ENCODE measurements at places on chromosomes 6 and 20. TPM values are rescaled to one million over a fixed set of nuclear protein-coding genes. Genes with fewer than 3 reads are reported as not detected.

YWHAB gene
- total RNA-seq: 198 TPM

PPP1R14C gene
- not detected for total RNA-seq

COL19A1 gene
- total RNA-seq: 0.85 TPM

SAPCD1 gene
- 10.7 TPM for total RNA-seq

OXT gene
- total RNA-seq: not detected

C6orf120 gene
- 30.7 TPM for total RNA-seq

MLIP gene
- total RNA-seq: not detected

- H3K36me3 ChIP-seq: no peaks in the 10 kb centered on the region
- H3K27ac ChIP-seq: peak overlapping the region; percentile 89
- no peaks in the 10 kb centered on the region for H3K27me3 ChIP-seq
- no peak for DNase-seq
- peaks cover 48% of the 10 kb centered on the region for H3K4me1 ChIP-seq
- no peak overlapping the region for H3K4me3 ChIP-seq
Observed at GRCh38 chr6:35725721-35726438, 11.0 kb upstream of the ARMC12 start.

- peaks cover 12% of the 10 kb centered on the region for H3K36me3 ChIP-seq
- no peaks in the 10 kb centered on the region for H3K4me1 ChIP-seq
- DNase-seq: no peak
- no peak overlapping the region for H3K27ac ChIP-seq
Observed at GRCh38 chr6:87237804-87238203, 82.4 kb downstream of the ZNF292 start.

- no peaks in the 10 kb centered on the region for H3K36me3 ChIP-seq
- H3K27me3 ChIP-seq: peaks cover 5% of the 10 kb centered on the region
- H3K27ac ChIP-seq: no peak overlapping the region
- H3K4me1 ChIP-seq: peaks cover 37% of the 10 kb centered on the region
- no peak for DNase-seq
Observed at GRCh38 chr6:6596529-6597328, 8.2 kb downstream of the LY86 start.

- no peaks in the 10 kb centered on the region for H3K27me3 ChIP-seq
- no peak overlapping the region for H3K27ac ChIP-seq
- peaks cover 9% of the 10 kb centered on the region for H3K4me1 ChIP-seq
- no peak overlapping the region for H3K4me3 ChIP-seq
- H3K36me3 ChIP-seq: peaks cover 5% of the 10 kb centered on the region
- DNase-seq: no peak
Observed at GRCh38 chr6:13360671-13361540, 32.6 kb upstream of the TBC1D7 start.

GRCh38 chr6:132484680-132485018 lies 28.3 kb downstream of the STX7 start:
- DNase-seq: no peak
- no peak overlapping the region for H3K4me3 ChIP-seq
- H3K27me3 ChIP-seq: no peaks in the 10 kb centered on the region
- no peak overlapping the region for H3K27ac ChIP-seq

DNA sequence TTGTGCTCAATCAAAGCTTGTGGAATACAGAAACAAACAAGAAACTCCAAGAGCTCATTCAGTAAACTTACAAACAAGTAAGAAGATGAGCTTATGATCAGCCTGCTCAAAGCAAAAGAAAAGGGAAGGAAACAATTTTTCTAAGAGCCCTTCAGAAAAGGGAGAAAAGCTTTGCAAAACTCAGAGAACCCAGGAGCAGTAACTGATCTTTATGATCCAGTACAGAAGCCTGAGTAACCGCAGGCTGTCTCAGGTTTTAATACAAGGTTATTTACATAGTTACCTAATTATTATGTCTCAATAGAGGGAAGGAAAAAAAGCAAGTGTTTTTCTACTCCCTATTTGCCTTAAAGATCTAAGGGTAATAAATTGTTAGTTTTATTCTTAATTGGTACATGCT lies 226.5 kb downstream of the MAFB start:
- no peaks in the 10 kb centered on the region for H3K4me1 ChIP-seq
- no peak overlapping the region for H3K4me3 ChIP-seq
- peaks cover 2% of the 10 kb centered on the region for H3K27me3 ChIP-seq
- no peak overlapping the region for H3K27ac ChIP-seq

- H3K27ac ChIP-seq: no peak overlapping the region
- peaks cover 15% of the 10 kb centered on the region for H3K27me3 ChIP-seq
- H3K4me3 ChIP-seq: no peak overlapping the region
- H3K36me3 ChIP-seq: no peaks in the 10 kb centered on the region
- no peak for DNase-seq
- H3K4me1 ChIP-seq: no peaks in the 10 kb centered on the region
Observed at GRCh38 chr6:168167431-168168315, 88.7 kb upstream of the FRMD1 start.

- no peaks in the 10 kb centered on the region for H3K27me3 ChIP-seq
- no peak for DNase-seq
- no peaks in the 10 kb centered on the region for H3K4me1 ChIP-seq
- H3K36me3 ChIP-seq: no peaks in the 10 kb centered on the region
Observed at GRCh38 chr20:52056203-52057062, 135.1 kb downstream of the ZFP64 start.

GRCh38 chr6:46704562-46704961 lies 16.9 kb downstream of the TDRD6 start:
- no peak overlapping the region for H3K4me3 ChIP-seq
- no peaks in the 10 kb centered on the region for H3K36me3 ChIP-seq
- H3K27me3 ChIP-seq: no peaks in the 10 kb centered on the region
- H3K27ac ChIP-seq: no peak overlapping the region

DNA sequence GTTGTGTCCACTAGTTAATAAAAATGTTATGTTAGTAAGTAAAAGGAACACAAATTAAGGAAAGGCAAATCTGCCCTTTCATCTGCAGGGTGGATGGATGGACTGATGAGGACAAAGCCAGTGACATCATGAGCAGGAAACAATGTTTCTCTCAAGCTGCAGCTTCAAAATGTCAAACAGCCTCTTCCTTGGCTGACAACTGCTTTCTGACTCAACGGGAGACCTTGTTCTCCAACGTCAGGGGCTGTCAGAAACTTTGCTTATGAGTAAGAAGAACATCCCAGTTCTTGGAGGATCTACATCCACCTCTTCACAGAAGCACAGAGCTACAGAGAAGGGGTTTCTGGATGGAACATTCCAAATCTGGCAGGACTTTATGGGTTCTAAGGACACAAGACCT lies 6.0 kb downstream of the CST2 start:
- no peaks in the 10 kb centered on the region for H3K27me3 ChIP-seq
- no peaks in the 10 kb centered on the region for H3K4me1 ChIP-seq
- DNase-seq: no peak

GRCh38 chr20:19710336-19711120 lies 47.5 kb upstream of the RIN2 start:
- no peaks in the 10 kb centered on the region for H3K36me3 ChIP-seq
- H3K27me3 ChIP-seq: no peaks in the 10 kb centered on the region
- no peak overlapping the region for H3K27ac ChIP-seq
- no peak overlapping the region for H3K4me3 ChIP-seq
- no peaks in the 10 kb centered on the region for H3K4me1 ChIP-seq
- DNase-seq: no peak

DNA sequence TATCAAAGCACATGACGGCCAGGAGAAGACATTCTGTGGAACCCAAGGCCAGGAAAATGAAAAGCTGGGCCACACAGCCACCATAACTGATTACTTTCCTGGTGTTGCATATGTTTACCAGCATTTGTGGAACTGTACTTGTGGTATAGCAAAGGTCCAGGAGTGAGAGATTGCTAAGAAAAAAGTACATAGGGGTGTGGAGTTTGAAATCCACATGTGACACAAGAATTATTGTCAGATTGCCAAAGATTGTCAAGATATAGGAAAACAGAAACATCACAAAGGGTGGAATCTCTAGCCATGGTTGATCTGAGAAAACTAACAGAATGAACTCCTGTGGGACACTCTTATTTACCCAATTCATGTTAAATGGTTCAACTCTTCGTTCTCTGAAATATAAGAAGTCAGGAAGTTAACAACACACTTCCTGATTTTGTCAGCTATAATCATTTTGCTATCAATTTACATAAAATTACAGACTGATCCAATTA lies at the start of gene OR2B2:
OR2B2 (minus strand) TSS at position 441 of the 491 bp plus-strand sequence; CDS start at position 364, 77 bp downstream.
- H3K4me3 ChIP-seq: no peak within 1 kb of the TSS
- no peak for DNase-seq
- H3K27me3 ChIP-seq: no peaks in the 10 kb centered on the region
- no peaks in the 10 kb centered on the region for H3K36me3 ChIP-seq
- no peaks in the 10 kb centered on the region for H3K4me1 ChIP-seq
